ENCODE measurements at places on chromosomes 5 and 9.

GRCh38 chr5:75167345-75167744, 69.3 kb downstream of the ANKRD31 start:
- DNase-seq = no peak

GRCh38 chr9:78557540-78557939, 260.6 kb downstream of the PSAT1 start:
- no peak for DNase-seq

- DNase-seq = no peak
Measured at GRCh38 chr5:65727491-65728156, 5.6 kb downstream of the NLN start.

DNA sequence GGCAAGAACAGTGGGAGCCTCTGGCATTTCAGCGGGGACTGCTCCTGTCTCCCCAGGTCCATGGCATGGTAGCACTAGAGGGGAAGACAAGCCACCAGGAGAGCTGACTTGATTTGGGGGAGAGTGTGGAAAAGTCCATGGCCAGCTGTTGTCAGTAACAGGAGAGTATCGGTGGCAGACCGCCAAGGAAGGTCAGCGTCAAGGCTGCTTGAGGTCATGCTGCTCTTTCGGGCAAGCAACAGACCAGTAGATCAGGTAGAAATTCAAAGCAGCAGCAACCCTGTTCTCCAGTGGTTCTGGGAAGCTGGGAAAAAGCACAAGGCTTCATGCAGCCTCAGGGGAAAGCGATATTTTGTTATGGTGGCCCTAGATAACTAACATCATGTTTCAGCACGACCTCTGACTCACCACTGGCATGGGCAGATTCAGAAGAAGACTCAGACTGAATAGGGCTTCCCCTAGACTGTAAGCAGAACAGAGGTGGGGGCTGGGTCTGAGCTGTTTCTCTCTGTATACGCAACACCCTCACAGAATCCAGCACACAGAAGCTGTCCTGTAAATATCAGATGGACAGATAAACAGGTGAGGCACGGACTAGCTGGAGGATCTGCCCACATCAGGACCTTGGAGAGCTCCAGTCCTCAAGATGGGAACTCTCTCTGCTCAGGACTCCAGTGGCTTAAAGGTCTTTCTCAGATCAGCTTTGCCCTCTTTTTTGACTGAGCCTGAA, 35.2 kb upstream of the PLEKHG4B start:
- DNase-seq = no peak

DNA sequence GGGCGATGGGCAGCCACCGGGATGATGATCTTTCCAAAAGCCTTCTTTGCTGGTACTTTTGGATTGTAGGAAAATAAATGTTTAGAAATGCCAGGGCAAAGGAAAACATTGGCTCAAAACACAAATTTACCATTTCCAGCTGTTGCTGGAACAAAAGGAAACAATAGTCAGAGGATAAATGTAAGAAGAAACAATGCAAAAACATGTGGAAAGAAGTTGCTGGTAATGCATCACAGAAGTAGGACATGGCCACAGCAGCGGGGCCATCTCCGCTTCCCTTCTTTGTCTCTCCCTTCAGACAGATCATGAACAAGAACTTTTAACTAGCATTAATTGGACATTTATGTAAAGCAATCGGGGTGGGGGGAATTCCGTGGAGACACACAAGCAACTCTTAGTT, 184.5 kb downstream of the EBF1 start:
- no peak for DNase-seq

DNA sequence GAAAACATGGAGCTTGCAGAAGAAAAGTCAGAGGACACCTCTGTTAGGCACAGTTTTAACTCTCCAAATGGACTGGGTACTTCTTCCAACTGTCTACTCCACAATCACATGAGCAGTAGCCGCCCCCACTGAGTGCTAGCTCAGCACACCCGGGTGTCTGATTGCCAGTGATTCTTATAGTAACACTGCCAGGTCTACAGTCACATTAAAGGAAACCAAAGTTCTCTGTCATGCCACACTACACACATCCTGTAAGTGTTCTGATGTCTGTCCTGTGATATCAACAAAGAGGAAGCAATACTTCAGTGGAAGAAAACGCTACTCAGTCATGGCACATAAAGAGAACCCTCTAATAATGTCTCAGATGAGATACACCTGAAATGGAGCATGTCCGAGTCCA, at the start of gene HAVCR2:
Gene HAVCR2 (minus strand): TSS at position 69 of the 400 bp plus-strand sequence. CDS start 61 bp downstream, at position 8.
- DNase-seq = no peak

DNA sequence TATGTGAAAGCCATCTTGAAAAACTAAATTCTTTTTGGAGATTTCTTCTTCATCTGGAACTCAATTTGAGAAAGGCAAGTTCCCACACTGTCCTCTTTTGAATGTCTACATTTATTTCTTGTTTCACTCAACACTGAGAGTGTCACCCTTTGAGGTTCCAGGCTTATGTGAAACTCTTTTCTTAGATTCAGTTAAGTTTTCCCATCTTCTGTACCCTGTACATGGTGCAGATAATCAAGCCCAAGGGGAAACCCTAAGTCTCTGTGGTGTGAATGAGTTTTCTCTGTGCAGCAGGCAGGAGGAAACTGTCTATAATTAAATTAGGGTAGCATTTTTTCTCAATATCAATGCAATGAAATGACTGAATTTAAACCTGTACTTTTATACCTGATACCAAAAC, 72.3 kb upstream of the PRLR start:
- DNase-seq = no peak

DNA sequence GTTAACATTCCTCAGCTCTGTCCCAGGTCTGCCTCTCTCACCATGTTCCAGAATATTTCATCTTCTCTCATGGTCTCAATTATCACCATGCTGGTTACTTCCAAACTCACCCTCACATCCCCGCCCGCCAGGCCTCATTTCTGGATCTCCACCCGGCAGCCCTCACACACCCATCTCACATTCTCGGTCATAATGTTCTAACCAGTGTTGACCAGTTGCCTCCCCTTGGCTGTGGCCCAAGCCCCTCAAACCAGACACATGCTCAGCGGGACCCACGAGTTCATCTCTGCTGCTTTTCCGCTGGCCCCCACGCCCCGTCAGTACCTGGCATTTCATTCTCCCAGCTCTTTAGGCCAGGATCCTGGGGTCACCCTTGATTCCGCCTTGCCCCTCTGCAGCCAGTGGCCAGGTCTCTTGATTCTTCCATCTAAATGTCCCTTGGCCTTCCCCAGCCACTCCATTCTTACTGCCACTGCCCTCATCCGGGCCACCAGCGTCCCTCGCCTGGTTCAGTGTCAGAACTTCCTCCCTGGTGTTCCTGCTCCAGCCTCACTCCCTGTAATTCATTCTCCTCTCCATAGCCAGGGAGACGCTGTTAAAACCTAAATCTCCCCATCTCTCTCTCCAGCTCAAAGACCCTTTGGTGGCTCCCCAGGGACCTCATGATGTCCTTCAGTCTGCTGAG, 141.7 kb downstream of the MVB12B start:
- no peak for DNase-seq

GRCh38 chr5:137119321-137119720, 379.8 kb downstream of the SPOCK1 start:
- DNase-seq = no peak

DNA sequence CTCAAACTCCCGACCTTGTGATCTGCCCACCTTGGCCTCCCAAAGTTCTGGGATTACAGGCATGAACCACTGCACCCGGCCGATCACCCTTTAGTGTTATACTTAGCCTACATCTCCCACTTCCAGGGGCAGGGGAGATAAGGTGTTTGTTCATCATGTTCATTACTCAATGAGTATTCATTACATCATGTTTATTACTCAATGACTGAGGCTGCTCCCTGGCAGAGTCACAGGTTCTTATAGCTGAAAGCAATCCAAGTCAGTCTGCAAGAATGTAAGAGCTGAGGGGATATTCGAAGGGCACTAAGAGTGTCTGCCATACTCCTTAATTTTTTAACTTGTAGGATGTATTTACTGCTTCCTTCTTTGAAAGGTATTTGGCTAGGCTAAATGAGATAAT, 214.2 kb downstream of the SPATA31D1 start:
- DNase-seq = no peak

- no peak for DNase-seq
Measured at GRCh38 chr9:88789785-88790184, 201.5 kb upstream of the S1PR3 start.

GRCh38 chr5:39253196-39253595, 33.8 kb upstream of the FYB1 start:
- no peak for DNase-seq

GRCh38 chr9:13330396-13331004, 51.0 kb upstream of the MPDZ start:
- DNase-seq = no peak

DNA sequence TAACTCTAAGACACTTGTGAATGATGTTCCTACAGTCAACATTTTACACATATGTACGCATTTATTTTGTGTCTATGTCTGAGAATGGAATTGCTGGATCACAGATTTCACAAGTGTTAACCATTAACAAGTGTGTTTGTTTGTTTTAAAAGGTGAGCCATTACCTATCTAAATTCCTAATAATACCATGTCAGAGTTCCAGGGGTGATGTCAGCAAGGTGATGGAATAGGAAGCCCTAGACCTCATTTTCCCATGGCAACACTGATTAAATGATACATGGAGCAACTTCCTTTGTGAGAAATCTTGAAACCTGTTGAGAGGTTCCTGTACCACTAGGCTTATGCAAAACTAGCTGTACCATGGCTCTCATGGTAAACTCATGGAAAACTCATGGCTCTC, 309.7 kb downstream of the CYLC2 start:
- no peak for DNase-seq

DNA sequence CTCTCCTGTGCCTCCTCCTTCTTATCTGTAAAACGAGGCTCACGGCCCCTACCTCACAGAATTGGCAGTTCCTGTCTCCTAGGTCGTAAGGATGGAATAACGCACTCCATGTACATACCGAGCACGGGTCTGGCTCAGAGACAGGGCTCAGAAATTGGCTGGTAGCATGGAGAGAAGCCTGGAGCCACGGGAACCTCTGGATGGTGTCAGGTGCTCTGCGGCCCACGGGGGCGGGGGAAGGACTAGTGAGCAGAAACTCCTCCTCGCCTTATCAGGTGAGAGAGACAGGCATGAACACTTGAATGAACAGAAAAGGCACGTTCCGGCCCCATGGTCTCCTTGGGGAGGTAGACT, 15.4 kb upstream of the C5orf47 start:
- no peak for DNase-seq

- peak; percentile 45 for DNase-seq
Measured at GRCh38 chr5:168885324-168886120, 306.4 kb upstream of the PANK3 start.

GRCh38 chr9:114077162-114077837, 800 bp downstream of the AMBP start:
- no peak for DNase-seq

- DNase-seq = no peak
Measured at GRCh38 chr9:124140941-124141568, 116.7 kb upstream of the NEK6 start.

- no peak for DNase-seq
Measured at GRCh38 chr5:55541056-55541635, 6.4 kb upstream of the PLPP1 start.

- DNase-seq = no peak
Measured at GRCh38 chr9:17839776-17840175, 260.9 kb downstream of the SH3GL2 start.

DNA sequence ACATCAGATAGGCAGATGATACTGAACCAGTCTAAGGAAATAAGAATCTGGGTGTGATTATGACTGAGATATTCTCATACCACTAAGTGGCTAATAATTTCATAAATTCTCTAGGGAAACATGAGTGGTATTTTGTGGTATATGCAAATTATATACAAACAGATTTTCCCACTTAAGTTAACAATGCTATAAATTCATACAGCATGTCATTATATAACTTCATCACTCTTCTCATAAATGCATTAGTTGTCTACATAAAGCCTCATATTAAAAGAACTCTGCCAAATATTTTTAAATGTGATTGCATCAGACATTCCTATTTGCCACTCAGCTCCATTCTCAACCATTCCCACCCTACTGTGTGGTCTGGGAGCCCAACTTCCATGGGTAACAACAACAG, 226.5 kb downstream of the TLE1 start:
- no peak for DNase-seq

DNA sequence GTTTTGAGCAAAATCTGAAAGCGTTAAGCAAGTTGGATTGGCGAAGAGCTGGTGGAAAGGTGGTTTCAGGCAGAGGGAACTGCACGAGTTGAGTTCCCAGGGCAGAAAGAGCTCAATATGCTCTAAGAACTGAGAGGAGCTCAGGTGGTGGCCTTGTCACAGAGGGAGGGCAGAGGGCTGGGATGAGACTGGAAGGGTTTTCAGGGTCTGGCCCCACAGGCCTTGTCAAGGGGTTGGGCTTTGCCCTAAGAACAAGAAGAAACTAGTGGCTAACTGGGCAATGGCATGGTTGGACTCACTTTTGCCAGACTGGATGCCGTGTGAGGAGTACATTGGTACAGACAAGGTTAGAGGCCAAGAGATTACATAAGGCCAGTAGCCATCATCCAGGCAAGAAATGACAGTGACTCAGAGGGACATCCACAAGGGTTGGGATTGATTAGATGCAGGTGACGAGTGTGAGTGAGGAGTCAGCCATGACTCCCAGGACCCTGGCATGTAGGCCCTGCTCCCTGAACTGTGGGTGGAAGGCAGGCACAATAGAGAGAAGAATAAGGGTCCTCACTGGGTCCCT, 75.1 kb upstream of the SMIM23 start:
- DNase-seq = no peak

DNA sequence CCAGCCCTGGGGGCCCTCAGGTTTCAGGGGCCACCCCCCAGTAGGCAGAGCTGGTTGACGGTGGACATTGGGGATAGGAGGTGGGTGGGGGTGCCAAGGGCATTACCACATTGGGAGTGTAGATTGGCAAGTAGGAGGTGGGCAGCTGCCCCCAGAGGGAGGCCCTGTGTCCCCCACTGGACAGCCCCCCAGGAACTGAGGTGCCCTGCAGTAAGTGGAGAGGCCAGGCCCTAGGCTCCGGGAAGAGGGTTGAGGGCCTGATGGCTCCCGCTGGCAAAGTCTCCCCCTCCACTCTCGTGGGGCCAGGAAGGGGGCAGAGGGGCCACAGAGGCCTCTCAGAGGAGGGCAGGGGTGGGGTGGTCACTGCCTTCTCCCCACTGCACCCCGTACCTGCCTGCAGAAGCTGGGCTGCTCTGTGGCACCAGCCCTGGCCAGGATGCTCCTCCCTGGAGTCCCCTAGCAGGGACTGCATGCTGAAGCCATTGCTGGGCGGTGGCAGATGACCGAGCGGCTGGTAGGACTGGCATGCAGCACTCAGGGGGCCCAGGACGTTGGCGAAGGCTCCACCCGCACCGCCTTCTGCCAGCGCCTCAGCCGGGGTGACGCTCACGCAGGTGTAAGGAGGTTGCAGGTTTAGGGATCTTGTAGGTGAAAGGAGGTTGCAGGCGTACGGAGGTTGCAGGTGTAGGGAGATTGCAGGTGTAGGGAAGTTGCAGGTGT, 89.6 kb upstream of the CACNA1B start:
- no peak for DNase-seq
